ENCODE measurements at places on chromosomes 12 and 14.

DNA sequence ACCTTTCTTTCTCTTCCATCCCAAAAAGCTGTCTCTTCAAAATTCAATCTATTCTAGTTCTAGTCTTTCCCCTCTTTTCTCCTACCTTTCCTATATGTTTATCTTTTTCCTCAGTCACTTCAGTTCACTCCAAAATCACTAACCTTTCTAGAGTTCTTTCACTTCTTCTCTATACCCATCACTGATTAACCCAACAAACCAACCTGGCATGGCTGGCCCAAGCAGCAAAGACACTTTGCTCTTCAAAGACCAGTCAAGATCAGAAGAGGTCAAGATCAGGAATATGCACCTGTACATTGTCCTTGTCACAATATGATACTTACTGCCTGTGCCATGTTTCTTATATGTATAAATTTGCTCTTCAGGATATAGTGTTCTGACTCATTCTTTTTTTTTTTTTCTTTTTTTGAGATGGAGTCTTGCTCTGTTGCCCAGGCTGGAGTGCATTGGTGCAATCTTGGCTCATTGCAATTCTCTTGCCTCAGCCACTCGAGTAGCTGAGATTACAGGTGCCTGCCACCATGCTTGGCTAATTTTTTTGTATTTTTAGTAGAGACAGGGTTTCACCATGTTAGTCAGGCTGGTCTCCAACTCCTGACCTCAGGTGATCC is 112.9 kb downstream of the C12orf42 start:
- no peak for DNase-seq

DNA sequence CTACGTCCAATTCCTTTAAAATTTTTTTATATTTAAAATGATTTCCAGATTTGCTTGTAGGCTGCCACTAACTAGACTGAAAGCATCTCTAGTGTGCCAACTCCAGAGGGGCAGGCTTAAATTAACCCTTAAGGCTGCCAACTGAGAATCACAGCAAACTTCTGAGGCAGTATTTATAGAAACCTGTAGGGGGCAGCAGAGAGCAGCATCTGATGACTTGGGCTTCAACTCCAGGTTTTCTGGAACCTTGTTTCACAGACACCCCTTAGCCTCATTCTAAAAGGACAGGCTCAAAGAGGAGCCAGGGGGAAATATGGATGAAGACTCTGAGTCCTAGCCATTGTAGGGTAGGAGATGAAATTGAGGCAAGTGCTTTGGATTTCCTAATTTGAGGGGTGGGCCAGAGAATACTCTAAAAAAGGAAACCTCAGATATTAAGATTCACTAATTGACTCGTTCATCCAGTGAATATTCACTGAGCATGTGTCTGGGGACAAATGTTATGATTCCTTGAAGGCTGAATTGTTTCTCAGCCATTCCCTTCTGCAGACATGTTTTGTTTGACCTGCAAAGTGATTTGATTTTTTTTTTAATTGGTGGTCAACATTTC is 63.3 kb upstream of the HSPB8 start:
- DNase-seq, result peak; percentile 53

- DNase-seq, result peak; percentile 15
These were observed 1.6 kb downstream of the CTDSP2 start for GRCh38 chr12:57844709-57845477.

- peak; percentile 17 for DNase-seq
These were observed 265.5 kb downstream of the CACNA1C start for GRCh38 chr12:2318286-2318685.

GRCh38 chr12:57897286-57897974 is 43.9 kb upstream of the ATP23 start:
- DNase-seq, result peak; percentile 49

GRCh38 chr12:28793581-28794151 is 355.4 kb upstream of the FAR2 start:
- no peak for DNase-seq

GRCh38 chr14:58747181-58747580 is 109.4 kb downstream of the DACT1 start:
- no peak for DNase-seq

GRCh38 chr12:69514111-69514510 is 43.9 kb downstream of the FRS2 start:
- DNase-seq, result no peak

DNA sequence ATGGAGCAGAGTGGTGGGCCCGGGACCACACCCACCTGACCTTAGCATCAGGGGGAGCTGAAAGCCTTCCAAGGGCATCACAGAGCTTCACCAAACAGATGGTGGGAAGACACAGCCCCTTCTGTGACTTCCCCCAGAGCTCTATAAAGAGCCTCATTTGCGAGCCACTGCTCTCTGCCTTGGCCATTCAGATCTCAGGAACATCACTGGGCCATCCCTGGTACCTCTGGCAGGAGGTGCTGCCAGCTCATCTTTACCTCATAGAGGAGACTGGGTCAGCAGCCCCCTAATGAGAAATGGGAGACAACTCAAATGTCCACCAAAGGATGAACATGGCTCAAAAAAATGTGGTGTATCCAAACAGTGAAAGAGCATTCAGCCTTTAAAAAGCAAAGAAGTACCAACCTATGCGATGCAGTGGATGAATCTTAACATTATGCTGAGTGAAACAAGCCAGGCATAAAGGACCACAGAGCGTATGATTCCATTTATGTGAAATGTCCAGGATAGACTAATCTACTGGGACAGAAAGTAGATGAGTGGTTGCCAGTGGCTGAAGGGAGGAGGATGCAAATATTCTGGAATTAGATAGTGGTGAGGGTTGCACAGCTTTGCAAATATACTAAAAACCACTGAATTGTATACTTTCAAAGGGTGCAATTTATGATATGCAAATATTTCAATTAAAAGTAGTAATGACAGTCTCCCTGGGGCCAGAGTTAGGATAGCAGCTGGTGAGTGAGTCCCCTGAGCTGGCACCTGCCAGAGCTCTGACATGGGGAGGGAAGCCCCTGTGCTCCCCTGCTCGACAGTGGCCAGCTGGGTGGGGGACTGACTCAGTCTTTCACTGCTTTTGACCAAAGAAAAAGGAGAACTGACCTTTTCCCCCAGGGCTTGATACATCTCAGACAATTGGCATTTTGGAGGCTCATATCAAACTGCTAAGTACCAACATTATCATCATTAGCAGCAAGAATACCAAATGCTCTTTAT is 116.6 kb downstream of the GCH1 start:
- DNase-seq, result no peak

GRCh38 chr12:65778258-65779090 is 45.8 kb upstream of the HMGA2 start:
- DNase-seq, result no peak

DNA sequence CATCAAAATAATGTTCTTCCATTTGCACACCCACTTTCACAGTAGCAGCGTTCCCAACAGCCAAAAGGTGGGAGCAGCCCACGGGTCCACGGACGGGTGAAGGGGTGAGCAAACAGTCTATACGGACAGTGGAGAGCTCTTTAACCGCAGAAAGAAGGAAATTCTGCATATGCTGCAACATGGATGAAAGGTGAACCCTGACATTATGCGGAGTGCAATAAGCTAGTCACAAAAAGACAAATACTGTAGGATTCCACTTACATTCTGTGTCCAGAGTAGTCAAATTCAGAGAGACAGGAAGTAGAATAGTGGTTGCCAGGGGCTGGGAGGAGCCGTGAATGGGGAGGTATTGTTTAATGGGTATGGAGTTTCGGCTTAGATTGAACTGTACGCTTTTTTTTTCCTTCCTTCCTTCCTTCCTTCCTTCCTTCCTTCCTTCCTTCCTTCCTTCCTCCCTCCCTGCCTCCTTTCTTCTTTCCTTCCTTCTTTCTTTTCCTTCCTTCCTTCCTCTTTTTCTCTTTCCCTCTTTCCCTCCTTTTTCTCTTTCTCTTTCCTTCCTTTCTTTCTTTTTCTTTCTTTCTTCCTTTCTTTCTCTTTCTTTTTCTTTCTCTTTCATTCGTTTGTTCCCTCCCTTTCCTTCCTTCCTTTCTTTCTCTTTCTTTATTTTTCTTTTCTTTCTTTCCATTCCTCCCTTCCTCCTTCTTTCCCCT is 15.8 kb upstream of the ANKRD9 start:
- DNase-seq, result peak; percentile 76

DNA sequence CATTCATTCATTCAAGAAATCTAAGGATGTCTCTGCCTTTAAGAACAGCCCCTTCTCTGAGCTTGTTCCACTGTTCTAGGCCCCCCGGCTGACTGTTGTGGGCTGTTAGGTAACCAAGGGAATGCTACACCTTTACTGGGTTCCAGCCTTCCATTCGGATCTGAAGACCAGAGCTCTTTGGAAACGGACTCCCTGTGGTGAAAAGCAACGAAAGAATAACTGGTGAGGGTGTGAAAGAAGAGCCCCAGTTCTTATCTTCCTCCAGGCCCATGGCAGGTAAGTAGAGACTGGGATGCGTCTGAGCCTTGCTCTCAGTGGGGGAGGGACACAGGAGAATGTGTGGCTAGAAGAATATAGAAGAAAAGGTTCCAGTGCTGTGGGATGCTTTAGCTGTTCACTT is 207.4 kb downstream of the TMEM132D start:
- no peak for DNase-seq

- DNase-seq, result no peak
These were observed 20.7 kb downstream of the XRCC3 start for GRCh38 chr14:103694572-103695026.

GRCh38 chr14:72962829-72963312 is 36.6 kb downstream of the DCAF4 start:
- peak; percentile 60 for DNase-seq

DNA sequence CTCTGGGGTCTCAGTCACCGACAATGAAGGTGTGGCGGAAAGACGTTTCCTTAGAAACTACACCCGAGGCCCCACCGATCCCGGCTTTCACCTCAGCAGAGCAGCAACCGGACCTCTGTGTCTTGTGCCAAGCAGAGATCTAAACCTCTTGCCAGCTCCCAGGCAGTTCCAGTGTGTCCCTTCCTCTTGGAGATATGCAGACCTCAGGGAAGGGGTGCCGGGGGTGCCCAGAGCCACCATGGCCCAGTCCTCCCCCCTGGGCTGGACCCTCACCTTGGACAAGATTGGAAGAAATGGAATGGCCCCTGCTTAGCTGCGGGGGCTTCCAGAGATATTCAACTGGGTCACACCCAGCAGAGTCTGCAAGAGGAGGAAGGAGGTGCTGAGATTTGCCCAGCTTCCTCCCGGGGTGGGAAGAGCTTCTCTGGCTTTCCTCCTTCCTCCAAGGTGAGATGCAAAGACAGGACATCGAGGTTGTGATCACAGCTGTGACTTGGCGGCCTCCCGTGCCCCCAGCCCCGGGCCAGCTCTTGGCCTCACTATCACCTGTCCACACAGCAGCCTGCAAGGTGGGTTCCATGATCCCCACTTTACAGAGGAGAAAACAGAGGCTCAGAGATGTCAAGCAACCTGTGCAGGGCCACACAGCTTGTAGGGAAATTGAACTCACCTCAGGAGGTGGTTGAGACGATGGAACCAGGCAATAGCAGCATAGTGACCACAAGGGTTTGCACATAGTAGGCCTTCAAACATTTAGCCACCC is 281.7 kb upstream of the RTL1 start:
- DNase-seq, result no peak

DNA sequence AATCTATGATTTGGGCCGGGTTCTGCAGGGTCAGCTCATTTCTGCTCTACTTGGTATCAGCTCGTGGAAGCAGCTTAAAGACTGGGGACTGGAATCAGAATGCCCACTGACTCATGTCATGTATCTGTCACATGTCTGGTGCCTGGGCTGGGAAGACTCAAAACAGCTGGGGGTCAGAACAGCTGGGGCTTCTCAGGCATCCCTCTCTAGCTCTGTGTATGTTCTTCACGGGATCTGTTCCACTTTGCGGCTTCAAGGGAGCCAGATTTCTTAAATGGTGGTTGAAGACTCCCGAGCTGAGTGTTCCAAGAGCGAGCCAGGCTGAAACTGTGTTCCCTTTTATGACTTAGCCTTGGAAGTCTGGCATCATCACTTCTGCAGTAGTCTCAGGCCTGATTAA is 11.9 kb downstream of the AEBP2 start:
- no peak for DNase-seq

GRCh38 chr12:122473543-122474323 is 27.0 kb downstream of the ZCCHC8 start:
- DNase-seq, result no peak

DNA sequence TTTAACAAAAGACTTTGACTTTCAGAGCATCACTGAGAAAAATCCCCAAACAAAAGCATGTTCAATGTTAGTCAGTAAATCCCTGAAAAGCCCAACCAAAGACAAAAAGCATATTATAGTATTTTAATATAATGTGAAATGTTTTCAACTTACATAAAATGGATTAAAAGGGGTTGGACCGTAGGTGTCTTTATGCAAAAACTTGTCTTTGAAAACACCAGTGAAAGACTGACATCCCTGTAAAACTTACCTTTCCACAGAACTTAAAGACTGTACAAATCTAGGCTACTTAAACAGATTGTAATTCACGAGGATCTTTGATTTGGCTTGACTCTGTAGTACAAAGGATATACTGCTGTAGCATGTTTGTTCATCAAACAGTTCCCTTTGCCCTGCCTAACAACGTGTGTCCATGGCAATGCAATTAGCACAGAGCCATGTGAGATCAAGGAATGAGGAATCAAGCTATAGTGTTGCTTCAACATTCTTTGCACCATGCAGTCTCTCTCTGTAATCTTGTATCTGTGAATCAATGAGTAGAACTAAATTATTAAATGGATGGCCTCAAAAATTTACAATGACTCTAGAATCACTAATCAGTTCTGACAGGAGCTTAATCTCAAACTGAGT is 138.5 kb upstream of the SYT1 start:
- peak; percentile 90 for DNase-seq

GRCh38 chr14:53304726-53305381 is 151.7 kb upstream of the DDHD1 start:
- no peak for DNase-seq

- no peak for DNase-seq
These were observed 68.1 kb downstream of the CIT start for GRCh38 chr12:119809023-119809422.

GRCh38 chr12:98769068-98769467 is 124.0 kb downstream of the APAF1 start:
- no peak for DNase-seq

DNA sequence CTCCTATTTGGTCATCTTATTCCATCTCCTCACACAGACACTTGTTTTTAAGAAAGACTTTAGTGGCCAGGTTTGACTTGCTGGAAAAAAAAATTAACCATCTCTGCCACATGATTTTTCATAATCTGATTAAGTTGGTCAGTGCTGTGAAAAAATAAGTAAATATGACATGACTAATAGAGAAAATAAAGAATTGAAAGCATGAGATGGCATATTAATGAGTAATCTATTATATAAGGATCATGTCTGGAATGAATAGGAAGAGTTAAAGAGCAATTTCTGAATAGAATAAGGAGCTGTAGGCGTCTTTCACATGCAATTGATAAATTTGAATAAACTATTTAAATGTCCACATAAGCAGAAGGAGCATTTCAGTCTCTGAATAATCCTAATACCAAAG is 12.2 kb upstream of the SLCO1B1 start:
- no peak for DNase-seq

DNA sequence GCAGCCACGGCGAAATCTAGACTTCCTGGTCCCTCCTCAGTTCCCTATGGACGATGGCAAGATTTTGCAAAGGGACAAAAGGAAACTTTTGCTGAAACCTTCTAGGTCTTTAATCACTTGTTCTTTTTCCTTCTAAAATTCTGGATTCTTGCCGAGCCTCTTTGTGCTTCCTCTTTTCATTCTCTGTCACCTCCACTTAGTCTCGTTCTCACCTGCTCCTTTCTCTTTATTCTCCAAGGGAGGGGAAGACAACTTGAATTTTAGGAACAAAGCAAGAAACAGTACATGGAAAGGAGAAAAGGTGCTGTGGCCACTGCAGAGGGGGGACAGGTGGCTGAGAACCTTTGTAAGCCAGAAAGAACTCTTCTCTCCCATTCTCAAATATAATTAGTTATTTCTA is 194.8 kb downstream of the CACNA1C start:
- DNase-seq, result no peak

All from NCI-H2081 (cell line).